ENCODE measurements at places on chromosomes 3 and 15.

DNA sequence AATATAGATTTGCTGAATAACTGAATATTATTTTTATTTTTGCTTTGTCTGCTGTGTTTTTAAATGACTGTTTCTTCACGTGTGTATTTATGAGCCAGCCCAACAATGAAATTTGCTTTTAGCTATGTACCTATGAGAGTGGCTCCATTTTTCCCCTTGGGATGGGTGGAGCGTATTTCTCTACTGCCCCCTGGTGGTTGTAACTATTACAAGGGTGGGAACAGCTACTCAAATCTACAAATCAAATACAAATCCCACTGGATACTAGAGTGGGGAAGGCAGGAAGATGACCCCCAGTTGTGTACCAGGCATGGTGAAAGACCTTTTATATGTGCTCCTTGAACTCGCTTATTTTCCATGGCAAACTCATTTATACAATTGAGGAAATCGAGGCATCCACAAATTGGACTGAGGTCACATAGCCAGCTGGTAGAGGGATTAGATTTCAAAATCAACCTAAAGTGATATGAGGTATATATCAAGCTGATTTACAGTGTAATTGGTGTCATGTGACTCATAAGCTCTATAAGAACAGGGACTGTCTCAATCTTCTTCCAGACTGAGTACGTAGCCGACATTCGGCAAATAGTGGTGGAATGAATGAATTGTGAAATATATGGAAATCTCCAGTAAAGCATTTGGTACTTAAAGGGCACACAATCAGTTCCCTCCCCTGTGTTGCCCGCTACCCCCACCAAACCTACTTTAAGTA, 69.5 kb upstream of the VEPH1 start:
- peak; percentile 57 for DNase-seq

DNA sequence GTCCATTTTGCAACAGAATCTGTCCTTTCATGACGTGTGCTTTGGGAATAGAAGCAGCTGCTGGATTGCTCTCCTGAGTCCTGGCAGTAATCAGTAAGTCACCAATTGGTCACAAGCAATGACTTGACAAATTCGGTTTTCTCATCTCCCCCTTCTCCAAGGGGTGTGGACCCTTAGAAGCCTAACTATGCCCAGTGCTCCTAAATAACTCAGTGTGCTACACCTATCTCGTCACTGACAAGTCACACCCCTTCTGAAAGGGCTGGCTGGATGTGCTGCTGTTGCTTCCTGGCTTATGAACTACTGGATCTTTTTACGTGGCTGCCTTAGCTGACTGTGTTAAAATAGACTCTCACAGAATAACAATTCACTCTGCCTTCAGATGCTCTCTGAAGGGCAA, 1351.5 kb downstream of the ZPLD1 start:
- no peak for DNase-seq

- peak; percentile 77 for DNase-seq
Measured at GRCh38 chr3:124985349-124985748, 50.8 kb upstream of the MUC13 start.

DNA sequence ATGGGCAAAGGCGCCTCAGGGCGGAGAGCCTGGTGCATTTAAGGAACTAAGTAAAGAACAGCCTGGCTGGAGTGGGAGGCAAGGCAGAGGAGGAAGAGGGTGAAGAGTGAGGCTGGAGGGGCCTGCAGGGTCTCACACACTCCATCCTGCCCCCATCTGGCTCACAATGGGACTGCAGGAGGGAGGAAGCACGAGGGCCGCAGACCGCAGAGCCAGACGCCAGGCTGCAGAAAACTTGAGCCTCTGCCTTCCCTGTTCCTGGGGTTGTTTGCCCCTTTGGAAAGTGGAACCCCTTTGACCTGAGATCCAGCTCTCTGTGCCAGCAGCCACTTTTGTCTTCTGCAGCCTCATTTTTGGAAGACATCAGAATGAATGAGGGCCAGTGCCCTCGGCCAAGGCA, 138.0 kb downstream of the SRGAP3 start:
- DNase-seq = no peak

DNA sequence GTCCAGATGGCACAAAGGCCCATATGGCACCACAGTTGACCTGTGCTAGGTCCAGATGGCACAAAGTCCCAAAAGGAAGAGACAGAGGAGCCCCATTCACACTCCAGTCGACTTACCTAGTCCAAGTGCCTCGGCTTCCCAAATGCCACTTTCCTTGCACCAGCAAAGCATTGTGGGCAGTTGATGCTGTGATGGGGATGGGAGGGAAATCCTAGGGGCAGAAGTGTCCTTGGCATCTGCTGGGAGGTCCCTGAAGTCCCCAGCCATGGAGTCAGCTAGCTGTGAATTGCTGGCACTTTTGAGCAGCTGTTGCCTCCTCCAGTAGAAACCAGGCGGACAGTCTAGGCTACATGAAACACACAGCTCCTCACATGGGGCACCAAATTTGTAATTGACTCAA, 60.3 kb upstream of the SIAH2 start:
- DNase-seq = no peak

- no peak for DNase-seq
Measured at GRCh38 chr3:115212615-115213014, 65.5 kb upstream of the ZBTB20 start.

- no peak for DNase-seq
Measured at GRCh38 chr3:51684971-51685751, 14.1 kb downstream of the TEX264 start.

DNA sequence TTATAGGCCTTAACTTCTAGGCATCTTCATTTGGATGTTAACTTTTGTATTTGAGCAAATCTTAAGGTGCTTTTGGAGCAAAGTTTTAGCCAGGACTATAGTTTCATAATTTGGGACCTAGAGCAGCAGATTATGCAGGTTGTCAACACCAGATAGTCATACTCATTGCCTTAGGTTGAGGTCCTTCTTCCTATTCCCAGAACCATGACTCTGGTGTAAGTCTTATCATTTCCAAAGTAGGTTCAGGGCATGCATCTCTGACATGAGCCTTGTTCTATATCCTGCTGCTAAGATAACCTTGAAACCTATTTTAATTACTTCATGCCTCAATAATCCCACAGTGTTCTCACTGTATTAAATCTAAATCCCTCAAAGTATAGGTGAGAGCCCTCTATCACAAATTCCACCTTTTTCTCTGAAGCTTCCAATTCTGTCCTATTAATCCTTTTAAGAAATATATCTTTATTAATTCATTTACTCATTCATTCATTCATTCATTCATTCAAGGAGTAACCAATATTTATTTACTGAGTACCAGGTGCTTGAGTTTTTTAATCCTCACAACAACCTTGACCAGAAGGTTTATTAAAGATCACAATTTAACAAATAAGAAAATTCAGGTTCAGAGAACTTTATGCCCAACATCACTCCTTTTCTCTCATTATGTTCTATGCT, 2.7 kb upstream of the FNDC3B start:
- no peak for DNase-seq

- DNase-seq = no peak
Measured at GRCh38 chr15:100516643-100517512, 11.9 kb downstream of the CERS3 start.

DNA sequence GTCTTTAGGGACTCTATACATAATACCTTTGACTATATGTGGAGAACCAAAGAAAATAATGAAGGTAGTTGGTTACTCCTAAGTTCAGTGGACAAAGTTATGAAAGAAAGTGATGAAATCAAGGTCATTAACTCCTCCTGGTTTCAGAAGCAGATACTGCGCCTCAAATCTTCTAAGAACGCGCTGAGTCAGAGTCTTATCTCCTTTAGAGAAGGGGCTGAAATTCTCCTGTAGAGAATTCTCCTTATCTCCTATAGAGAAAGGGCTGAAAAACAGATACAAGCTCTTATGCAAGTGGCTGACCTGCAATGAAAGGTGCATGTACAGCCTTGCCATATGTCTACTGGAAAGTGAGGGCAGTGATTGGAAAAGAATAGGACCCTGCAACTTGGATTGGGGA, 824.2 kb downstream of the NSUN3 start:
- no peak for DNase-seq

GRCh38 chr3:1469687-1470086, 376.9 kb downstream of the CNTN6 start:
- DNase-seq = no peak

GRCh38 chr15:39582977-39583595, 2.2 kb downstream of the THBS1 start:
- DNase-seq = no peak

DNA sequence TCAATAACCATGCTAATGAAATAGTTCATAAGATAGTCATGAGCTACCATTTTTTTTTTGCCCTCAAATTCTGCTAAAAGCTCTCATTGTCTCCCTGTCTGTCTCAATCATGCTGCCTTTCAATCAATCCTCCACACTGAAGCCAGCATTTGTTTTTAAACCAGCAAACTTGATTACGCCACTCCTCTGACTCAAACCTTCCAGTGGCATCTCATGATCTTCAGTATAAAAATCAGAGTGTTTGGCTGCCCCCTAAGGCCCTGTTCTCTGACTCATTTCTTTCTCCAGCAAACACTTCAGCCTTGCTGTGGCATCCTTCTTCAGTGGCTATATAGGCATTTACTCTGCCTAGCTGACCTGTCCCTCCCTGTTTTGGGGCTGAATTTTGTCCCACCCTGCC, 36.0 kb upstream of the EOMES start:
- peak; percentile 67 for DNase-seq

DNA sequence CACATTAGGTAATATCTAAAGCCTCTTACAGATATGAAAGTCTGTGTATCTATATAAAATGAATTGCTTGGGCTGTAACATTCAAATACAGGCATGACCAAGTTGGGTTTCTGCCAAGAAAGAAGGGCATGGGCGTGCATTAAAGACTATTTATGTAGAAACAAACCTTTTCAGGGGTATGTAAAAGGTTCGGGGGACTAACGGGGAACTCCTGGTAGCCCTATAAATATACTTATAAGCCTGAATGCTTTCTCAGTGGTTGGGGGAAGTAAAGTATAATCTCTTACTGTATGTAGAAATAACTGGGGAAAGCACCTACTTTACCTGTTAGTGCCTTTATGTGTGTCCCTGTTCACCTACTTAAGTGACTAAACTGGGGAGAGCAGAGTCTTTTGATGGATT, 154.5 kb upstream of the TBL1XR1 start:
- no peak for DNase-seq

DNA sequence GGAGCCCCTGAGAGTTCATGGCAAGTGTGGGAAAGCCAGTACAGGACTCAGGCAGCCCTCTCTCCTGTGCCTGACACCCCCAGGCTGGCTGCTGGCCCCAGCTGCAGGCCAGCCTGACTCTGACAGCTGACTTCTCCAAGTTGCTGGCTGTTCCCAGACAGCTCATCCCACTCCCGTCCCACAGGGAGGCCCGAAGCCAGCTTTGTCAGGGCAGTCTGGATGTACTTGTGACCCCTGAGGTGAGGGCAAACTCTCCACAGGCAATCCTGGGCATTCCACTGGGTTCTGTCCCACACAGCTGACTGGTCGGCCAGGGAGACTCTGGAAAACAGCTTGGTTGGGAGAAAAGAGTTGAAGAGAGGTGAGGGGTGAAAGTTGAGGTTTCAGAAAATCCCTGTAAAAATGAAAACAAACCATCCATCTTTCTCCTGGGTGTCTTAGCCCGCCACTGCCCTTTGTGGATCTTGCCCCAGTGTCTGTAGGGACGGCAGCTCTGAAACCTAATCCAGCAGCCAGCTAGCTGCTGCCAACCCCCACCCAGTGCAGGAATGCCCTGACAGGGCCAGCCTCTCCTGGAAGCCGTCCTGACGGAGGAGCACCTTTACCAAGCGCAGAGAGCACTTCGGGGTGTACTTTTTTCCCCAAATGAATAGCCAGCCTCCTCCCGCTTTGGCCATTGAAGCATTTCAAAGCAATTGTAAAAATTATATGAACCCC, 87.9 kb downstream of the DNAJB8 start:
- peak; percentile 75 for DNase-seq

- DNase-seq = no peak
Measured at GRCh38 chr3:112979244-112979832, 4.4 kb upstream of the CD200R1 start.

DNA sequence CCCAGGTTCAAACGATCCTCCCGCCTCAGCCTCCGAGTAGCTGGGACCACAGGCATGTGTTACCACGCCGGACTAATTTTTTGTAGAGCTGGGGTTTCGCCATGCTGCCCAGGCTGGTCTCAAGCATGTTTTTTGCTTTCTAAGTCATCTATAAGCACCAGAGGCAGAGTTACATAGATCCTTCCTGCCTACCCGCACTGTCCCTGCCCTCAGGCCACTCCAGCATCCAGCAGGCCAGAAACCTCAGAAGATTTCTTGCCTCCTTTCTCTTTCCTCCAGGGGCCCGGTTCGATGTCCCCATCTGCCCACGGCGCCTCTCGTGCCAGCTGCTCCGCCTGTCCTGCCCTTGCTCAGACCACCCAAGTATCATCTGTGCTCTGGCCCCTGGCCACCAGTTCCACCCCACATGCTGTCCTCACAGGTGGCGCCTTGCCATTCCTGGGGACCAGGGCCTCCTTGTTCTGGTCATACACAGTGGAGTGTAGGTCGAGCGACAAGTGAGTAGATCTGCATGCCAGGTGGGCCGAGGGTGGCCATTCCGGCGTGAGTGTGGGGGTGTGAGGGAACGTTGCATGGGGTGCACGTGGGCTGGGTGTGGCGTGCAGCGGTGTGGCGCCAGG, 27.3 kb downstream of the KLHDC8B start:
- DNase-seq = no peak

DNA sequence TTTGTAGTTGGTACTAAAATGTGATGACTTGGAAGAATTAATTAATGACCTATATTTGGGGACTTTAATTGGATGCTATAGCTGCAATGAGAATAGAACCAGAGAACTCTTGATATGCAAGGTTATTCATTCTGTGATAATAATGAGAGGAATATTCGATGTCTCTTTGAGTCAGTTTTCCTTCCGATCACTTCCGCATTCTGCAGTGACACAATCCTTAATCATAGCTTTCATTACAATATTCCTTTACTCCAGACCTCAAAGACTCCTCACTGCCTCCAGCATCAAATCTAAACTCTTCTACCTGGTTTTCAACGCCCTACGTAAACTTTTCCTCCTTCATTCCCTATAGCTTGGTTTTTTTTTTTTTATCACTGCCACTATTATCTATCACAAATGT, 21.6 kb downstream of the B3GNT5 start:
- DNase-seq = no peak

All from AG08396 (cell line).